Epithelial cell of umbilical artery (primary cell): ENCODE measurements at places on chromosomes 5 and 9. TPM values are rescaled to one million over a fixed set of nuclear protein-coding genes. Genes with fewer than 3 reads are reported as not detected.

The CER1 gene
- not detected in 2 replicates for total RNA-seq

The PCDHGA2 gene
- total RNA-seq = 0.46 and 0.65 TPM in 2 replicates

The SPINK9 gene
- not detected in 2 replicates for total RNA-seq

The PFN3 gene
- not detected in 2 replicates for total RNA-seq

The CATSPER3 gene
- total RNA-seq = not detected in 2 replicates

The NUTM2G gene
- total RNA-seq = not detected in 2 replicates

The TRAPPC13 gene
- 18.8 and 36.8 TPM in 2 replicates for total RNA-seq

The GNA14 gene
- total RNA-seq = 0.97 and 8.4 TPM in 2 replicates

The SLC25A48 gene
- total RNA-seq = not detected in 2 replicates

The CDH6 gene
- total RNA-seq = 0.32 and 1.1 TPM in 2 replicates

The SCGB3A2 gene
- total RNA-seq = not detected in 2 replicates

The COL5A1 gene
- total RNA-seq = 57.4 and 88.4 TPM in 2 replicates

The ANKRD33B gene
- total RNA-seq = 3.2 and 7.4 TPM in 2 replicates

The GRM6 gene
- not detected in 2 replicates for total RNA-seq

The SLC6A19 gene
- total RNA-seq = not detected in 2 replicates

The DDX4 gene
- not detected in 2 replicates for total RNA-seq

The SHLD3 gene
- total RNA-seq = 5.5 and 8.1 TPM in 2 replicates

The COL23A1 gene
- under 0.01 and 0.15 TPM in 2 replicates for total RNA-seq

The TCERG1 gene
- total RNA-seq = 39.3 and 46.2 TPM in 2 replicates

The SOHLH1 gene
- not detected in 2 replicates for total RNA-seq

The SHISAL2B gene
- total RNA-seq = not detected in 2 replicates

The DNAH5 gene
- total RNA-seq = 0.15 and 0.32 TPM in 2 replicates

The NTRK2 gene
- total RNA-seq = under 0.01 and 0.30 TPM in 2 replicates

The G3BP1 gene
- total RNA-seq = 233 and 716 TPM in 2 replicates

The ARL14EPL gene
- total RNA-seq = under 0.01 TPM in 1 of 2 replicates, not detected in the other

The PCDHA2 gene
- total RNA-seq = 0.15 TPM in 1 of 2 replicates, not detected in the other

The ARHGEF39 gene
- 0.97 and 1.5 TPM in 2 replicates for total RNA-seq

The MYOT gene
- not detected in 2 replicates for total RNA-seq

The SLC24A2 gene
- not detected in 2 replicates for total RNA-seq

The COL15A1 gene
- total RNA-seq = under 0.01 and 0.30 TPM in 2 replicates

The BTNL3 gene
- not detected in 2 replicates for total RNA-seq

The THBS4 gene
- total RNA-seq = under 0.01 TPM in 1 of 2 replicates, not detected in the other

The NUTM2F gene
- total RNA-seq = not detected in 2 replicates

The FBP2 gene
- total RNA-seq = not detected in 2 replicates

The NR5A1 gene
- total RNA-seq = not detected in 2 replicates

The PCDHB10 gene
- total RNA-seq = 0.30 and 0.32 TPM in 2 replicates

The SLC27A6 gene
- under 0.01 TPM in 1 of 2 replicates, not detected in the other for total RNA-seq

The FAM53C gene
- total RNA-seq = 28.6 and 31.5 TPM in 2 replicates

The CMBL gene
- 3.6 and 4.7 TPM in 2 replicates for total RNA-seq
